ENCODE measurements at places on chromosomes 1 and 21.

- no peak for DNase-seq
Observed at GRCh38 chr1:2290595-2291510, 62.7 kb downstream of the SKI start.

- no peak for DNase-seq
Observed at GRCh38 chr1:46592823-46593222, 11.2 kb downstream of the MKNK1 start.

DNA sequence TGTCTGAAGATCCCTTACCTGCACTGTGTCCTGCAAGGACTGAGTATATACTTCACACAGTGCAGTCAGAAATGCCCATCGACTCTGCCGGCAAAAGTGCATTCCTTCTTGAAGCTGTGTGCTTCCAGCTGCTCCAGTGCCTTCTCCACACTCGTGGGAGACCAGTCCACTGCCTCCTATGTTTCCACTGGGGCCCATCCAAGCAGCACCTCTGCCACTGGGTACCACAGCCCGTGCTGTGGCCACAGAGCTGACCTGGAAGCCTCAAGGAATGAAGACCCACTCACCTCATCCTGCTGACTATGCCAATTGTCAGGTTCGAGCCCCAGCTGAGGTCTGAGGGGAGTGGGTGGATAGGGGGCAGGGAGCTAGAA lies 108.1 kb downstream of the GDAP2 start:
- DNase-seq = no peak

- DNase-seq = no peak
Observed at GRCh38 chr1:177825276-177825901, 144.5 kb downstream of the SEC16B start.

DNA sequence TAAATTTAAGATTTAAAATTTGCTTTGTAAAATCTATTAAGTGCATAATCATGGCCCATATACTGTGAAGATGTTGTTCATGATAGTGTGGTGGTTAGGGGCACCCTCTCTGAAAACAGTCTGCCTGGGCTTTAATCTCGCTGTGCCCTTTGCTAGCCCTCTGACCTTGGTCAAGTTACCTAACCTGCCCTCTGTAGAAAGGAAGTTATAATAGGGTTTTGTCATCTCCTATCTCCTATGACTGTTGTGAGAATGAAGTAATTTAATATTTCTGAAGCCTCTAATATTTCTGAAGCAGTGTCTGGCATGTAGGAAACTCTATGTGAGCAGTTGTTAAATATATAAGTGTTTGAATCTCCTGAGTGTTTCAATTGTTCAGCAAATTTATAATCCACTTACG lies 116.6 kb upstream of the IVNS1ABP start:
- DNase-seq = no peak

DNA sequence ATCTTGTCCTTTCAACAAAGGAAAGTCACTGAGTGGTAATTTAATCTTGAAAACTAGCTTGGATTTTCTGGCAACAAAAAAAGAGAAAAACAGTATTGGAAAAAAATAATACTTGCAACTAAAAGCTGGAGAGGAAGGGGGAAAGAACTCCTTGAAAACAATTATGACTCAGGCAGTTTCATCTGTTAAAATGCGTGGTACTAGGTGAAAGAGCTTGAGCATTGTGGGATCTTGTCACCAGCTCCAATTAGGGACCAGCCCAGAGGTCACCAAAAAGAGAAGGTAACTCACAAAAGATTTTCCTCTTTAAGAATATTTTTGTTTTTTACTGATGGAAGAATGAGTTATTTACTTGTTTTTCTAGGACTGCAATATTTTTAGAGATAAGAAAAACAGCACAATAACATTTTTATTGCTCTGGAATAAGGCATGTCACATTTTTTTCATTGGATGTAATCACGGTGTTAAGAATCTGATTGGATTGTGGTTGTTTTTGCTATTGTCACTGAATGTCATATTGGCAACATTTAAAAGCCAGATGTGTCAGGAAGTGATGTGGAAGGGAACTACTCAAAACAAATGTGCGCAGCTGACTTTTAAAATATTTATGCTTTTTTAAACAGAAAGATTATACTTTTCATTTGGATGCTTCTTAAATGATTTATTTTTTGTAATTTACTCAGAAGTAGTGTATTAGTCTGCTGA lies 78.5 kb upstream of the ADAMTS5 start:
- no peak for DNase-seq

DNA sequence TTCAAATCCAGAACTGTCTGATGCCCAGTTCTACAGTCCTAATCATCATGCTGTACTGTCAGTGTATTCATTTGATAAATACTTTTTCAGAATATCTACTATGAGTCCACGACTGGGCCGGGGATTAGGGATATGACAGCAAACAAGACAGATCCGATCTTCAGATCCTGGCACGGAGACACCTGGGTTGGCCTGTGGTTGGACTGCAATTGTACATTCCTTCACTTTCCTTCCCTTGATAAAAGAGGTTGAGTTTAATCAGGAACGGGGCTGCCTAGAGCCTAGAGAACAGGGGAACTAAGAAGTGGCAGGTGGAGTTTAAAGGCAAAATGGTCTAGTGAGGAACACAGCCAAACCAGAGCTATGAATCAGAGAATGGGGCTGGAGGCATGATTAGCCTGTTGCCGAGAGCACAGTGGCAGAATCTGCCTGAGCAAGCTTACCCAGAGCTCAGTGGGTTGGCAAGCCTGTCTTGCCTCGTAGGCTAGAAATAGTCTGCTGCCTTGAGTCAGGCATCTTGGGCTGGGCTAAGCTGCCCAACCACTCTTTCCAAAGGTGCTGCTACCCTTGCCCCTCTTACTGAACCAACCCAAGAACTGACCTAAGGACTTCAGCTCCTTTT lies 38.1 kb upstream of the PTCH2 start:
- DNase-seq = no peak

DNA sequence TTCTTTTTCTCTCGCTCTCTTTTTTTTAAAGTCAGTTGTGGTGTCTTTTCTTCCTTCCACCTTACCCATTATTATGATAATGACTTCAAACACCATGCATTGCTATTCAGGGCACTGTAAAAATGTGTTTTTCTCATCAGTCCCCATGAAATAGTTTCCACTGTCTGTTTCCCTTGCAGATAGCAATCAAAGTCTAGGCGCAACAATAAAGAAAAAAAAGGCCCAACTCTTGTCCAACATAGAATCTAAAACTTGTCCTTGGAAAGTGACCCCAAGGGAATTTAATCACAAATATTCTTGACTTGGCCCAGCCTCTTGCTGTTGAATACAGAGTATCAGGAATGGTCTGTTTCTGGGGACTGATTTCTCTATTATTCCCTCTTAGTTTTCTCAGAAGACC lies 382.5 kb downstream of the PLPP3 start:
- DNase-seq = no peak

- DNase-seq = no peak
Observed at GRCh38 chr1:189212606-189213005, 1265.1 kb downstream of the BRINP3 start.

Measured in hematopoietic multipotent progenitor cell treated with erythropoietin and hydrocortisone succinate and interleukin-3 and kit ligand, for 17 days (in vitro differentiated cells).